ENCODE measurements at places on chromosomes 5 and 9.

GRCh38 chr5:133818031-133818431 lies 150.4 kb downstream of the C5orf15 start:
- no peak for DNase-seq

GRCh38 chr5:9766581-9766980 lies 136.4 kb upstream of the TAS2R1 start:
- no peak for DNase-seq

DNA sequence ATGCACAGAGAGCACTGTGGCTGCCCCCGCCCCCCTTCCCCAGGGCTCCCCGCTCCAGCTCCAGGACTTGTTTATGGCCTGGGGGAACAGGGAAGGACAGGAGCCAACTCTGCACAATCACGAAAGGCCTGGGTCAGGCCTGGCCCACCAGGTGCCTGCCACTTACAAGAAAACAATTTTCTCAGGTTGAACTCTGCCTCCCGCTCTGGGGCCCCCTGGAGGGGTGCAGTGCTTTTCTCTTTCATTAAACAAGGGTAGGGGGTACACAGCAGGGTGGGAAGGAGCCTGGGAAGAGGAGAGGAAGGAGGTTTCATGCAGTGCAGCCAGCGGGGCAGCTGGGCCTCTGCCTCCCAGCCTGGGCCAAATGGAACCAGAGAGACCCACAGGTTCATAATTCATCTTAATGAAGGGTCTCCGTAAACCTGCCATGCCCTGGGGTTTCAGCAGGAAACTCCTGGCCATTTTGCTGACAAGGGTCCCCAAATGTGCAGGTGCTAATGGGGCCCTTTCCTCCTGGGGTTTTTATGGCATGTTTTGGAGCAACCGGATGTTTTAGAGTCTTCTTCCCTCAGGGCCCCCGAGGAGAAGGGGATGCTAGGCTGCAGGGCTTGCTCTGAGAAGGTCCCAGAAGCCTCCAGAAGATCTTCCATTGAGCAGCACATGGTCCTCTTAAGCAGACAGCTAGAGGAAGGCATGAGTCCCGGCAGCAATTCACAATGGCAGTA lies 219.8 kb downstream of the SLIT3 start:
- DNase-seq = no peak

- no peak for DNase-seq
Observed at GRCh38 chr5:122999947-123000563, 36.5 kb downstream of the PPIC start.

DNA sequence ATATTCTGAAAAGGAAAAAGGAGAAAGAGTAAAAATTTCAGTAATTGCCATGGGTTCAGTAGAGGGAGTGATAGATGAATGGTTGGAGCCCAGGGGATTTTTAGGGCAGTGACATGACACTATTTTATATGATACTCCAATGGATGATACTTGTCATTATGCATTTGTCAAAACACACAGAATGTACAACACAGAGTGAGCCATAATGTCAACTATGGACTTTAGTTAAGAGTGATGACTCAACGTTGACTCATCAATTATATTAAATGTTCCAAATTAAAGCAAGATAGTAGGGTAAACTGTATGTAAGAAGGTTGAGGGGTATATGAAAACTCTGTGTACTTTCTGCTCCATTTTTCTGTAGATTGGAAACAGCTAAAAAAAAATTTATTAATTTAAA lies 586.4 kb downstream of the TAF11L14 start:
- DNase-seq = no peak

GRCh38 chr9:97324954-97325353 lies 17.5 kb downstream of the CCDC180 start:
- no peak for DNase-seq

- DNase-seq = no peak
Observed at GRCh38 chr5:146641941-146642340, 126.0 kb upstream of the GPR151 start.

DNA sequence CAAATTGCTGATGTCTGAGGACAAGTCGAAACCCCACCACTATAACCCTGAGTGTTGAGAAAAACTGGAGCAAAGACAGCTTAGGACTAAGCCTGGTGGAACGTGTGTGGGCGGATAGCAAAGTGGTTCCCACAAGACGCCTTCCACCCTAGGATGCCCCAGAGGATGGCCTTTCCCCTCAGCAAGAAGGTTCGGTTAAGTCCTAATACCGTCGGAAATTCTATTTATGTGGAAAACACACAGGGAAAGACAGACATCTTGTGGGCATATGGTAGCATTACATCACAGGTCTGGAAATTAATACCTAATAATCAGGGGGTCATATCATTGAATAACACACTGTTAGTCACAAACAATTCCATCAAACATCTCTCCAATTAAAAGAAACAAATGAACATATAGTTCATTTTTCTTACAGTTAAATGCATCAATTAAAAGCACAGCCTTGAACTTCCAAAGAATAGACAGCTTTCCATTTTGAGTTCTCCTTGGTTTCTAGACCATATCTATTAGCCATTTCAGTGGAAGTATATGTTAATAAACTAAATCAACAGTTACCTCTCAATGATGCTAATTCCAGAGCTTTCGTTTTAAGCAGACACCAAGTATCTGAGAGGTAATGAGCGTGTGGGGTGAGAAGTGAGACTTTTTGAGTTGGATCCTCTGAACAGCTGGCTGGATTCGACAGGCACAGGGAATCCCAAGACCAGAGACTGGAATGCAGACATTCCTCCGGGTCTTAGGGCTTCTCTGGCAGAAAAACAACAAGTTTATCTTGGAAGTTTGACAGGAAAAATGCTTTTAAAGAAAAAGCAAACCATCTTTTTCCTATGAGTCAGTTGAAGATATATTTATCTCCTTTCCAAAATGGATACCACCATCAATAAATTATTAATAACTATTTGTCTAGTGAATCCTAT lies 2.9 kb upstream of the ICE1 start:
- DNase-seq = no peak

- DNase-seq = no peak
Observed at GRCh38 chr9:95246547-95246946, 71.0 kb downstream of the FANCC start.

DNA sequence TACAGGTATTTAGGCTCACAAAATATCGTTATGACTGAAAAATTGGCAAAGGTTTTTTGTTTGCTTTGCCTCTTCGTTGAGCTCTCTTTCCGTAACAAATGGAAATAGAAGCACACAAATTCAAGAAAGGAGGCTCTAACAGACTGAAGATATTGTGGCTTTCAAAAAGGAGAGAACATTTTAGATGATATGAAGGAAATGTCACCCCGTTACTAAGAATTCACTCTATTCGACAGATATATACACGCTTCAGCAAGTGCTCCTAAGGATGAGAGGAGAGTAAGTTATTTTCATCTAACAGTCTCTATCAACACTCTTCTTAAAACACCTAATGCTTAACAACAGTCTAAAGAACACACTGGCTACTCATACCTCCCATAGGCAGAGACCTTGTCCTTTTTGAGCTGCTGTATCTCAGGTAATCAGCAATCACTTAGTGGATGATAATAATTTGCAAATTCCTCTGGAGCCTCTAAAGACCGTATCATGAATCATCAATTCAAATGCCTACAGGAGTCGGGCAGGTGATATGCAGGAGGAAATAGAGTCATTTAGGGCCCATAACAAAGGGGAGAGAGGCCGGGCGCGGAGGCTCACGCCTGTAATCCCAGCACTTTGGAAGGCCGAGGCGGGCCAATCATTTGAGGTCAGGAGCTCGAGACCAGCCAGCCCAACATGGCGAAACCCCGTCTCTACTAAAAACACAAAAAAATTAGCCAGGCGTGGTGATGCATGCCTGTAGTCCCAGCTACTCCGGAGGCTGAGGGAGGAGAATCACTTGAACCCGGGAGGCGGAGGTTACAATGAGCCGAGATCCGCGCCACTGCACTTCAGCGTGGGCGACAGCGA lies 1.4 kb upstream of the HSDL2 start:
- DNase-seq = no peak

DNA sequence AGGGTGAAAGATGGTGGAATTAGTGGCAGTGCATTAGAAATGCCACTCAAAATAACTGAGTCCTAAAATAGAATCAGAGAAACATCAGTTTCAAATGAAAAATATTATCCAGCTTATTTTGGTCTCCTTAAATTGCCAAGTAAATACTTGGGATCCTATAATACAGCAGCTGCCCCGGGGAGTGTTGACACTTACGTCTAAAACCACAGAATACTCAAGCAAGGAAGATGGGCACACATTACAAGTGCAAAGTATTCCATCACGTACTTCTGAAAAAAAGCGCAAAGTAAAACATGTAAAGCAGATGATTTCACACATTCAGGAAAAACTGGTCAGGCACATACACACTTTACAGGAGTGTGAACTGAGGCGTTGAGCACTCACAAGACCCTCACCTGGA lies 2.4 kb upstream of the ARHGEF37 start:
- no peak for DNase-seq

DNA sequence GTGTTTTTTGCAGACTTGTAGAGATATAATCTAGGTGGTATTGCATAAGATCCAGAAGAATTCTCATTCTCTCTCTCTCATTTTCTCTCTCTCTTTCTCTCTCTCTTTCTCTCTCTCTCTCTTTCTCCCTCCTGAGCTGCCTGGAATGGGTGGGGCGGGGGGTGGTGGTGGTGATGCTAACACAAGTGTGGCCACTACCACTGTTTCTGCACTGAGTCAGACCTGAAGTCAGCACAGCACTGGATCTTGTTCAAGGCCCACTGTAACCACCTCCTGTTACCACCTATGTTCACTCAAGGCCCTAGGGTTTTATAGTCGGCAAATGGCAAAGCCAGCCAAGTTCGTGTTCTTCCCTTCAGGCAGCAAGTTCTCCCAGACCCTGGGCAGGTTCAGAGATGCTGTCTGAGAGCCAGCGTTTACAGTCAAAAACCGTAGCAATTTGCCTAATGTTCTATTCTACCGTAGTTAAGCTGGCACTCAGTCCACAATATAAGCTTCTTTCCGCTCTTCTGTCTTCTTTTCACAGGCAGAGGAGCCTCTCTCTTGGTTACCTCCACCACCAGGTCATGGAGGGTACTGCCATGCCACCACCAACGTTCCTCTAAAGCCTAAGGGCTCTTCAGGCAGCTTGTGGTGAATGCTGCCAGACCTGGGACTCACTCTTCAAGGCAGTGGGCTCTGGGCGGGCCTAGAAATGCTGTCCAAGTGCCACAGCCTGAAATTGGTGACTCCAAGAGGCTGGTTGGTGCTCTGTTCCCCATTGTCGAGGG lies 235.7 kb upstream of the PRR16 start:
- DNase-seq = no peak

DNA sequence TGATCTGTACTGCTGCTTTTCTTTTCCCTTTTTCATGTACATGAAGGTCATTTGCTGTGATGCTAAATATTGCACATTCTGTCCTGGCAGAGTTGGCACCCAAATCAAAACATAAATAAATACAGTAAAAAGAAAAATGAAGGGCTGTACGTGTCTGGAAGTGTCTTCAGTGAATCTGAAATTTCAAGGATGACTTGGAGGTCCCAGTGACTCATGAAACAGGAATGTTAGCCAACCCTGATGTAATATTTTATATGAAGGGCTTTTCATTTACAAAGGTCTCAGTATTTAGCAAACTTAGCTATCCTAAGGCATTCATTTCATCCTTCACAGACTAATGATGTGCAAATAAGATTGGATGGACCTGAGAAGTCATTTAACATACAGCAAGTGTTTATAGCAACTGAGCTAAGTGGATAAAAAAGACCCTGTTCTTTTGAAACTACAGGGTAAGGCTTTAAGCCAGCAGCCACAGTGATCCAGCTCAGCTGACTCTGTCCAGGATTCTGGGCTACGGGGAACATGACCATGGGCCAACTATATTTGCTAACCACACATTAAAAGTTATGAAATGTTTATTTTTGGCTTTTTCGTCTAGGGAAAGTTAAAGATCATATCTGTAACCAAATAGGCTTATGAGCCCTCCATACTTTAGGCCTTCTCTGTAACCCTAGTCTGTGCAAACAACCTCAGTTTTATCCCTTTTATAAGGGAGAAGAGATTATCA lies 104.0 kb upstream of the DMRTA1 start:
- DNase-seq = no peak

DNA sequence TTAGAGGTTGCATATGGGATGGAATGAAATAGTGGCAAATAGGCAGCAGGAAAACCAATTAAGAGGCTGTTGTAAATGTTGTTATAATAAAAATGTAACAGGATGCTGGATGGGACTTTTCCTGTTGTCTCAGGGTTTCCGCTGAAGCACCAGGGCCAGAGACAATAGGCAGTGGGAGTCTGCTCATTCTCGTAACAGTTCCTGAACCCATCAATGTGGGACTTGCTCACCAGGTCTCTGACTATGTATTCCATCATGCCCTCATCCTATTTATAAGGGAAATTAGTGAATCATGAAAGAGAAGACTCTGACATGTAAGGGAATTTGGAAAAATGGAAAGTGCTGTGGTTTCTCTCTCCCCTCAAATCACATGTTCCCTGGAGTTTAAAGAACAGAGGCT lies 23.5 kb upstream of the SSBP2 start:
- no peak for DNase-seq

DNA sequence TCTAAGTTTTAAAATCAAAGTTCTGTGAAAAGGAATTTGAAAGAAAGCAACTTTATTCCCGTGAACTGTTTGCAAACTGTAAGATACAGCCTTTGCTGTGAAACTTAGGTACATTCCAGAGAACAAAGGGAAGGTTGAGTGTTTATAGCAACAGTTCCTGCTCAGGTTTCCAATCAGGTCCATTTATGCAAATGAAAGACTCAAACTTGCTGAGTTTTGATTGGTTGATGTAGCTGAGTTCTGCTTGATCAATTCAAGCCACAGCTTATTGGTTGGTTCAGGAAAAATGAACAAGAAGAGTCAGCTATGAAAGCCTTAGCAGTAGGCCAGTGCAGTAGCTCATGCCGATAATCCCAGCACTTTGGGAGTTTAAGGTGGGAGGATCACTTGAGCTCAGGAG lies 37.9 kb downstream of the SLC27A6 start:
- no peak for DNase-seq

GRCh38 chr5:138659561-138659960 lies 84.4 kb upstream of the HSPA9 start:
- no peak for DNase-seq

DNA sequence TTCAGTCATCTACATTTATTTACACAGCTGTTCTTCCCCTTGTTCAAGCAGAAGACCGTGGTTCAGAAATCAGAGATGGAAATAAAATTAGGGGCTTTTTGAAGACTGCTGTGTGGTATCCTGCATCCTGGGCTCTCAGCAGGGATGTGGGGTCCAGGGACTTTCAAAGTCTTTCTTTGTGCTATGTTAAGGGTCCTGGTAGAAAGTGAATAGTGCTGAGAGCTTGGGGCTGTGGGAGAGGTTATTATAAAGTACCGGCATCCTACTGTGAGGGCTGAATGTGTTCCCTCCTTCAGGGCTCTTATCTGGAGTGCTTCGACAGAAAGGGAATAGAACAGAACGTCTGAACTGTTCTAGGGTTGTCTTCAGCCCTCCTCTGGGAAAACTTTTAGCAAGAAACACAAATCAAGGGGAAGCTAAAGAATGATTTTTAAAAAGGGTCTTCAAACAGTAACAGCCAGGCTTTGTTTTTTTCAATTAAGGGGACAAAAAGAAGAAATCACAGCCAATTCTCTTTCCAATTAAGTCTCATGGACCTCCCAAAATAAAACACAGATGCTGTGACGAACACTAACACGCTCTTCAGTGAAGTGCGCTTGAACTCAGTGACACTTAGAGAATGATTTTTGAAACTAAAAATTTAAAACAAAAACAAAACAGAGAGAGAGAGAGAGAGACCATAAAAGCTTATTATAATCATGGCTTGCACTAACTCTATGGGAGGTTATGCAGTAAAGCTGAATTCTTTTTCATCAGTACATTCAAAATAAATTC lies 15.7 kb upstream of the SLC1A3 start:
- no peak for DNase-seq

Measured in stimulated activated CD8-positive, alpha-beta memory T cell treated with anti-CD3 and anti-CD28 coated beads, Interleukin-15, amount 100 ng/mL, for 1 hour (primary cell).